A549 treated with CORT108297 at 1 μM for 4 hours (cell line): ENCODE measurements at places on chromosomes 13 and 19. TPM values are rescaled to one million over a fixed set of nuclear protein-coding genes. Genes with fewer than 3 reads are reported as not detected.

Gene NLRP4
- not detected in 5 replicates for total RNA-seq

Gene FSD1
- total RNA-seq = 7.2 to 9.2 TPM (median 8.3 TPM) in 5 replicates

Gene ATG4D
- 15.1 to 22.7 TPM (median 21.9 TPM) in 5 replicates for total RNA-seq

Gene ELSPBP1
- total RNA-seq = not detected in 5 replicates

Gene ZNF578
- total RNA-seq = not detected in 5 replicates
